Foreskin keratinocyte (primary cell): ENCODE measurements at places on chromosomes 16 and 17.
A peak's percentile ranks its signal among the peaks of the same experiment; 100 is the strongest.

- peak; percentile 96 for DNase-seq
These were observed 8.9 kb upstream of the TNS4 start for GRCh38 chr17:40510328-40510648.

DNA sequence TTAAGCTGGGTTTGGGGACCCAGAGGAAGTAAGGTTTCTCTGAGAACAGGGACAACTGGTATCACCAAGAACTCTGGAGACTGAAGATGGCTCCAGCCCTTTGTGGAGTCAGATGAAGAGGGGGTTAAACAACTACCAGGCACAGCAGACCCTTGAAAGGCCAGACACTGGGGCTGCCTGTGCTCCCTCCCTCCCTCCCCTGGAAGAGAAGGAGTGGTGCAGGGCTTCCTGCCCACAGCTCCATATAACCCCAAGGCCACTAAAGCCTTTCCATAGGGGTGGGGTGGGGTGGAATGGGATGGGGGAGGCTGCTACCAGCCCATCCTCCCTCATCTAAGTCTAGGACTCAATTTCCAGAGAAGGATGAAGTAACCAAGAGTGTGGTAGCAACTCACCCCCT is 66.7 kb downstream of the CCDC182 start:
- no peak for DNase-seq

DNA sequence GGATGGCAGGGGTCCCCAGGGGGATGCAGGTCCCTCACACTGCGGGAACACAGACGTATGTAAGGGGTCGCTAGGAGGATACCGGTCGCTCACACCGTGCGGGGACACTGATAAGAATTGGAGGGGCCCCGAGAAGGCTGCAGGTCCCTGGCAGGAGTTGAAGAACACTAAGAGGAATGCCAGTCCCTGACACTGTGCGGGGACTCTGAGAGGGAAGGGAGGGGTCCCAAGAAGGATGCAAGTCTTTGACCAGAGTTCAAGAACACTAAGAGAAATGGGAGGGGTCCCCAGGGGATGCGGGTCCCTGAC is 510 bp downstream of the ERCC4 start:
- no peak for DNase-seq

GRCh38 chr16:89613954-89614459 is 565 bp downstream of the DPEP1 start:
- no peak for DNase-seq

DNA sequence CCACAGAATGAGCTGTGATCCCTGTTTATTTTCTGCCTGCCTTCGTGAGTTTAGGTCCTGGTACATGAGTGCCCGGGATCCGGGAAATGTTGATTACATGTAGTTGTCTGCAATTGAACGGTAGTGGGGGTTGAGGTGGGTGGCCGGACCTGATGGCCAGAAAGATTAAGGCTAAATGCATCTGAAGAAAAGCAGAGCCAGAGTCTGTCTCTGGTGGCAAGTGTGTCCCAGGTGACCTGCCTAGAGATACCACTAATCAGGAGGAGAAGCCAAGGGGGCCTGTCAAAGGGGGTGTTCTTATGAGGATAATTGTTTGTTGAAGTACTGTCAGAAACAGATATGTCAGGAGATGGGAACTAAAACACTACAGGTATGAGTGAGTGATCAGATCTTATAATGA is 154.0 kb upstream of the ASIC2 start:
- DNase-seq, result no peak

DNA sequence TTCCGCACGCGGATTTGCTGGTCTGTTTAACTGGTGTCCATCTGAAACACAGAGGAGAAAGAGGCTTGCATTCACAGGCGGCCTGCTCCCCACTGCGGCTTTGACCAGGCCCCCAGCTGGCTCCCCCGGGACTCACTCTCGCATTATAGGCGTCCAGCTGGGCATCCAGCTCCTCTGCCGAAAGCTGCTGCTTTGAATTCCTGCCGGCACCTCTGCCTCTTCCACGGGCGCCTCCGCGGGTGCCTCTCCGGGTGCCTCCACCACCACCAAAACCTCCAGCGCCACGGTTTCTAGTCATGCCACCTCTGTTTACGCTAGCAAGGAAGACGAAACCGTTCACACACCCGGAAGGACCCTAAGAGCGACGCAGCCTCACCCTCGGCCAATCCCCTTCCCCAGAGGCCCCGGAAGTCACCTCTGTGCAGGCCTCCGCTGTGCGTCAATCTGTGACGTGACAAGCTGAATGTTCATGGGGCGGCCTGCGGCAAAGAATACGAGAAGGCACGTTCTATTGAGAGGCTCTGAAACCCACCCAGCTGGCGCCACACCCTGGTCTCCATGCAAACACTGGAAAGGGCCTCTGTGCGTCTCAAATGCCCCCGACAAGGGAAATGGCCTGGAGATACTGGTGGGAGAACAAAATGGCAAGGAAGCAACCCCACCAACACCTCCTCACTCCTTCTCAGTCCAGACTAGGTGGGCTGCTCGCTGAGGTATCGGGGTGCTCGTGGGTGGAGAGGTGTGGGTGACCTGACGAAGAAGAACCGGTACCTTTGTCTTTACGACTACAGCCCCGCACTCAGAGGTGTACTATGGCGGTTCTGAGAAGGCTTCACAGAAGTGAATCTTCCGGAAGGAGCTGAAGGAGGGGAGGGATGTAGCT is 3.0 kb downstream of the ALYREF start:
- DNase-seq, result no peak
